A673 (cell line): ENCODE measurements at places on chromosomes 3 and 15.

DNA sequence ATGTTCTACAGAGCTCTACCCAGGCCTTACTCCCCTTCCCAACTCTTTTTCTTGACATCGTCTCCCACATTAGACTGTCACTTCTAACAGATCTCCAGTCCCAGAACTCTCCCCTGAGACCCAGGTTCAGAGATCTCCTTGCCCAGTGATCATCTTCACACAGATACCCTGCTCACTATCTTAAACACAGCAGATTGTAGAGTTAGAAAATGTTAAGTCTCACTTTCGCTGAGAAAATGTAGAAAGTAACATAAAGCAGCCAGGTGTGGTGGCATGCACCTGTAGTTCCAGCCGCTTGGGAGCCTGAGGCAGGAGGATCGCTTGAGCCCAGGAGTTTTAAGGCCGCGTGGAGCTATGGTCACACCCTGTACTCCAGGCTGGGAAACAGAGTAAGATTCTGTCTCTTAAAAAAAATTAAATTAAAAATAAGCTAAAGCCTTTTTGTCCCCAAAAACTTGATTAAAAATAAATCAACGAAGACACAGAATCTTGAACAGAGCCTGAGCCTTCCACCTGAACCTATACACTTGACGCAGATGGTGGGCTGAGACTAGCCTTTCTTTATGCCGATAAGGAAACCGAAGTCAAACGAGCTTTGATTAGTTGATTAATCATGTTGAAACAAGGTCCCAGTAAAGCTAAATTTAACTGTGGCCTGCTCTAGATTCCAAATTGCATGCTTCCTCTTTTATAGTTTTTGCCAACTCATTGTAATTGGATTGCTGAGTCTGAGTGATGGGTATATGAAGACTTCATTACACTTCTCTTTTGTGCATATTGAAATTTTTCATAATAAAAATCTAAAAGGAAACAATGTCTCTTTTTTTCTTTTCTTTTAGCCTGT lies 31.3 kb upstream of the BLM start:
- DNase-seq = no peak

DNA sequence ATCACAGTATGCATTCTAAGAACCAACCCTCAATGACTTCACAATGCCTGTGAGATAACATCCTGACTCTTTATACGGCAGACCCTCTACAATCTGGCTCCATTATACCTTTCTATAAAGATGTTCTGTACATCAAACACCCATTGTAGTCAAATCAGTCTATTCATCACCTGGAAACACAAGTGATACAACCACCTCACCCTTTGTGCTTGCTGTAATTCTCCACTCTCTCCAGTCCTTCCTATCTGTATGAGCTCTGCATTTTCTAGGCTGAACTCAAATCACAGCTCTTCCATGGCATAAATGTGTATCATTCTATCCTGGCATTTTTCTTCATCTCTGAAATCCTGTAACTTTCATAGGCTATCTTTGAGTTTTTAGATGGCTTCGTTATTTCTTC lies 539.4 kb downstream of the GRM7 start:
- DNase-seq = no peak

- DNase-seq = peak; percentile 4
Observed at GRCh38 chr15:82621970-82622369, 25.2 kb downstream of the CPEB1 start.

GRCh38 chr3:122030381-122031122 lies 8.5 kb upstream of the ILDR1 start:
- peak; percentile 33 for DNase-seq

GRCh38 chr3:157447026-157447694 lies 10.5 kb downstream of the PTX3 start:
- peak; percentile 66 for DNase-seq
